Stimulated activated CD8-positive, alpha-beta memory T cell treated with anti-CD3 and anti-CD28 coated beads, Interleukin-4, amount 100 ng/mL, for 4 hours (primary cell): ENCODE measurements at places on chromosomes 7 and 10.

DNA sequence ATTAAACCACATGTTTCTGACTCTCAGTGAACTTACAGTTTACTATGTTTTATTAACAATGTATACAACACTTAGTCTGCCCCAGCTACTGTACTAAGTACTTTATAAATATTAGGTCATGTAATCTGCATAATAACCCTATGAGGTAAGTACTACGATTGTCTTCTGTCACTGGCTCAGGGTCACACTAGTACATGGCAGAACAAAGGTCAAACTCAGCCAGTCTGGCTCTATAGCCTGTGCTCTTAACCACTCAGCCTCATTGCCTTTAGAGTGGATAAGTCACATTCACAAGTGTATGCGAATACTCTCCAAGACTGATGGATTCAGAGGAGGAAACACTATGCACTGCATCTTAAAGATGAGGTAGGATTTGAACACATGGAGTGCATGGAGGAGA lies 252.3 kb downstream of the KCNMA1 start:
- DNase-seq, result no peak

DNA sequence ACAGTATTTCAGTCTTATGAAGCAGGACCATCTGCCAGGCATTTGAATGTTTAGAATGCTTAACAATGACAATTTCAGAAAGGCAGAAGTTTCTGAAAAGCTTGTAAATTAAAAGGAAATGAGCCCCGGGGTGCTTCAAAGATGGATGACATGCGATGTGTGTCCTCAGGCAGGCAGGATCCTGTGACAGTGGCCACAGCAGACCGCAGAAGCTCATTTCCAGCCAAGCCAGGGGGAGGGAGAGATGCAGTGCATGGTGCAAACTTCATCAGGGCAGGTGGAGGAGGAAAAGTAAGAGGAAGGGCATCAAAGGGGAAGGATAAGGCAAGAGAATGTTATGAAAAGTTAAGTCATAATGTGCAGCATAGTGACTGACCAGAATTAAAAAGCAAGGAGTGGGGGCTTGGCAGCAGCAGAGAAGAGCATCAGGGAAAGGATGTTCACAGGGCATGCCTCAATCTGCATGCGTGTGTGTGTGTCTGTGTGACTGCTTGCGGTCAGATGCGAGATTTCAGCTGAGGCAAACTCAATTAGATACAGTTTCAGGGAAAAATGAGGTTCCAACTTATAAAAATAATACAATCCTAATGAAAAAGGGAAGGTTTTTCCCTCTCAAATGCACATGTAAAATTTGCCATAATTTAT lies 173.7 kb downstream of the COBL start:
- DNase-seq, result no peak

- DNase-seq, result no peak
Measured at GRCh38 chr10:102642736-102643335, 1.4 kb upstream of the TRIM8 start.

DNA sequence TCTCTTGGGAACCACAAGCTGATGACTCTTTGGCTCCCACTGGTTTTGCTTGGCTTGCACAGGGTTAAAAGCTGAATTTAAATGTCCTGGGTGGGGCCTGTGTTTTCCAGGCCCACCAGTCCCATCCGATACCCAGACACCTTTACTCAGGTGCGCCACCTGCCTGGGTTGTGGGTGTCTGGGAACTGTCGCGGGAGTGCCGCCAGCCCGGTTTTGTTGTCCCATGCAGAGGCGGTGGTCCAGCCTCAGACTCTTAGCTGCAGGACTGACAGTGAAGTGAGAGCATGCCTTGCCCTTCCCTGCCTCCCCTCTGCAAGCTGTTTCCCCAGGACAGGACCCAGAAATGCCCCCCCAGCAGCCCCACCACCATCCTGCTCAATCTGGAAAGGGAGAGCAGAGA lies 255.6 kb upstream of the ZNF32 start:
- DNase-seq, result no peak

DNA sequence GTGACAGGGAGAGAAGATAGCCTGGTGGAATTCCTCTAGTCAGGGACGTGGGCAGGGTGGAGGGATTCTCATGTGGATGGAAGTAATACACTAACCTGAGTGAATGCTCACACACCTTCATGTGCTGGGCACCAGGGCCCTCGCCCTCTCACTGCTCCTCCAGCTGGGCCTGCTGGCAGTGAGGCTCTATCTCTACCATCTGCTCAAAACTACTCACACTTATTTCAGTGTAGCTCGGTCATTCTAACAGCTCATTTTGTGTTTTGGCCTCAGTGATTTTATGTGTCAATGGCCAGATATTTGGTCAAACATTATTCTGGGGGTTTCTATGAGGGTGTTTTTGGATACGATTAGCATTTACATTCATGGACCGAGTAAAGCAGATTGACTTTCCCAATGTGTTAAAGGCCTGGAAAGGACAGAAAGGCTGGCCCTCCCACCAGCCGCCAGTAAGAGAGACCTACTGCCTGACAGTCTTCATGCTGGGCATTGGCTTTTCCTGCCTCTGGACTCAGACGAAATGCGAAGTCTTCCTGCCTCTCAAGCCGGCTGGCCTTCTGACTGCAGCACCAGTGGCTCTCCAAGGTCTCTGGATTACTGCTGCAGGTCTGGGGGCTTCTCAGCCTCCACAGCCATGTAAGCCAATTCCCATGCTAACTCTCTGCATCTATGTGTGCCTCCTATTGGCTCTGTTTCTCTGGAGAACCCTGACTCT lies 335.4 kb downstream of the CXCL12 start:
- no peak for DNase-seq
